ENCODE measurements at places on chromosomes 4 and X. TPM values are rescaled to one million over a fixed set of nuclear protein-coding genes. Genes with fewer than 3 reads are reported as not detected.
A peak's percentile ranks its signal among the peaks of the same experiment; 100 is the strongest.

DNA sequence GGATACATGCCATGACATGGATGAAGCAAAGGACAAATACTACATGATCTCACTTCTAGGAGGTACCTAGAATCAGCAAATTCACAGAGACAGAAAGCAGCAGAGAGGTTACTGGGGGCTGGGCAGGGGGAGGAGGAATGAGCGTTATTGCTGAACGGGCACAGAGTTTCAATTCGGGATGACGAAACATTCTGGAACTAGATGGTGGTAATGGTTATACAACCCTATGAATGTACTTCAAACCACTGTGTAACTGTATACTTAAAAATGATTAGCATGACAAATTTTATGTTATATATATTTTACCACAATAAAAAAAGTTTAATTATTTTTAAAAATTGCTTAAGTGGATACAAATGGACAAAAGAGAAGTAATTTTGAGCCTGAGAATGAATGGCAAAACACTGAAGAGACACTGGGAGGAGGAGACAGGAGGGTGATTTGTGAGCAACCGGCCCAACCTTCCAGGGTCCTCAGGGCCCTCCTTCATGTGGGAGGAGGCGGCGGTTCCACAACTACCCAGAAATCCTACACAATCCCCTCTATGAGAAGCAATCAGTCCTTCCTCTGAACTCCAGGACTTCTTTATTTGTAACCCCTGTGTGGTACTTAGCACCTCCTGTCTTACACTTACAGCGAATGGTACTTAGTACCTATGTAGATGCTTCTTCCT lies 14.1 kb downstream of the ACSL1 start:
- H3K27me3 ChIP-seq: no peaks in the 10 kb centered on the region
- peak overlapping the region; percentile 33 for H3K4me3 ChIP-seq

GRCh38 chrX:52576946-52577345 lies 60.1 kb upstream of the XAGE1B start:
- no peak overlapping the region for H3K4me3 ChIP-seq
- H3K4me1 ChIP-seq: no peaks in the 10 kb centered on the region
- H3K36me3 ChIP-seq: no peaks in the 10 kb centered on the region
- no peaks in the 10 kb centered on the region for H3K27me3 ChIP-seq
- no peak for DNase-seq

GRCh38 chr4:30716158-30716557 lies 4.0 kb upstream of the PCDH7 start:
- no peaks in the 10 kb centered on the region for H3K36me3 ChIP-seq
- H3K27me3 ChIP-seq: peaks cover 23% of the 10 kb centered on the region
- H3K4me3 ChIP-seq: no peak overlapping the region
- DNase-seq: no peak

- H3K27me3 ChIP-seq: no peaks in the 10 kb centered on the region
- no peaks in the 10 kb centered on the region for H3K4me1 ChIP-seq
- DNase-seq: no peak
- no peak overlapping the region for H3K27ac ChIP-seq
- no peak overlapping the region for H3K4me3 ChIP-seq
Measured at GRCh38 chr4:139509727-139510410, 46.1 kb downstream of the SETD7 start.

GRCh38 chr4:98608356-98608755 lies 50.1 kb downstream of the TSPAN5 start:
- DNase-seq: no peak
- H3K36me3 ChIP-seq: no peaks in the 10 kb centered on the region
- no peak overlapping the region for H3K4me3 ChIP-seq
- no peak overlapping the region for H3K27ac ChIP-seq
- no peaks in the 10 kb centered on the region for H3K4me1 ChIP-seq

Gene PLAC1
- 0.70 TPM for polyA plus RNA-seq

Gene GJB1
- polyA plus RNA-seq: 6.2 TPM

Gene TSPAN7
- polyA plus RNA-seq: 50.9 TPM

Data from left lung (tissue), 14 donors.